ENCODE measurements at places on chromosomes 2 and 18.

- DNase-seq: no peak
Observed at GRCh38 chr2:23350041-23350791, 34.8 kb upstream of the KLHL29 start.

DNA sequence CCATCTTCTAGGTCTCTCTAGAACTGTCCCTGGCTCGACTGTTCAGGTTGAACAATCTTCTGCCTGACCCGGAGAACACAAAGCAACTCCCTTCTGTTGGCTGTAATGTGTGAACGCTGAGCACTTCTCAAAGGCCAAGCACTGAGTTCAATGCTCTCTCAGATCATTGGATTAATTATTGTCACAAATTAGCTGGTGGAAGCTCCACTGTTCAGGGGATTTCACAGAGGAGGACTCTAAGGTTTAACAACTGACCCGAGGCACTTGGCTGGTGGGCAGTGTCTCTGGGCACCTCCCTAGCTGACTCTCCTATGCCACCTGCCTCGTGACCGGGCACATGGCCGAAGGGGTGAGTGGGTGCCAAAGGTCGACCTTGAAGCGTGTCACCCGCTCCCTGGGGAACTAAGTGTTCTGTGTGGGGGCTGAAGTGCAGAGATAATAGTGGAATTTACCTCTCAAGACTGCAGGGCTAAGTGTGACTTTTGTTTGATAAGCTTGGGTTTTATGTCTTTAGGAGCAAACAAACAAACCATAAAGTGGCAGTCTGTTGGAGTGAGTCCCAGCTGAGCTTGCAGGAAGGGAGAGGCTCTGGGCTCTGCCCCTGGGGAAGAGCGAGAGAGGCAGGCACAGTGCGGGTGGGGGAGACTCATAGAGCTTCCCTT, 64.8 kb downstream of the BCL2L11 start:
- DNase-seq: no peak

DNA sequence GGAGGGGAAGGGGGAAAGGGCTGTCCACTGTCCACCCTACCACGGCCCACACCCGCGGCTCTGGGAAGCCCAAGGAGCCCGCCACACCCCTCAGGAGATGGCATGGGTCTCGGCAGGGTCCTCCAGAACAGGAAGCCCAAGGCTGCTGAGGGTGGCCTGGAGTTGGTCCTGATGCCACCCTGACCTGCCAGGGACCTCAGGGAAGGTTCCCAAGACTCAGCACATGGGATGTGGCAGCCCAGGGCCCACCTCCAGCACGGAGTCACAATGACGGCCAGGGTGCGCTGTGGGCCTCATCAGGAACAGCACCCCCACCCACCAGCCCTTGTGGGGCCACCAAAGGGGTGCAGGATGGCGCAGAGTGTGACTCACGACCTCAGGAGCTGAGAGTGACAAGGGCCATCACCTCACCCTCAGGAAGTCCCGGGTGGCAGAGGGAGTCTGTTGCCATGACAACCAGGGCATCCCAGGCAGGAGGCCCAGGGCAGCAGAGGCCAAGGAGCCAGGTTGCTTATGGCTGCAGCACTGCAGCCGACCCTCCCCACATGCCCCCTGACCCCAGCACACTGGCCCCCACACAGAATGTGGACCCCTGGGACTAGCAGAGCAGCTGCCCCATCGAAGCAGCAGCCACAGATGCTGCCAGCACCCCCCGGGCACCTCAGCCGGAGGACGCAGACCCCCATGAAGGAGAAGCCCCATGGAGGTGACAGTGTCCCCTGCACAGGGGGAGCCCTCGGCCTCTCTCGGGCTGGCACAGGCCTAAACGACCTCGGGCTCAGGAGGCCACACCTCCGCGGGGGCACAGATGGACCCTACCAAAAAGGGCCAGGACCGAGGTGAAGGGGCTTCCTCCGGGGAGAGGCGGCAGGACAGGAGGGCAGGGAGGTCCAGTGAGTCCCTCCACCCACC, 34.3 kb downstream of the KIF1A start:
- no peak for DNase-seq

- no peak for DNase-seq
Observed at GRCh38 chr2:76008001-76008702, 297.4 kb upstream of the GCFC2 start.

DNA sequence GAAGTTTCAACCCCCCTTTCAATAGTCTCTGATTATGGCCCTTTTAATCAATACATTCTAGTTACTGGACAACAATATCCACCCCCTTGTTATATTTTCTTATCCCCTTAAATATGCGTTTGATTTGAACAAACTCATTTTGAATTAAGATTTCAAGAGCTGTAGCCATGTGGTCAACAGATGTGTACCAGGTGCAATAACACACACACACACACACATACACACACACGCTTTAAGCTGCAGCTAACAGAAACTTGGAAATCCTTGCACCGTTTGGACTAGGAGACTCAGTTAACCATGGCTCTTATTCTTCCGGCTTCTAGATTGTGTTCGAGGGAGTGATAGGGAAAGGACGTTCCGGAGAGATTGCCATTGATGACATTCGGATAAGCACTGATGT, 82.8 kb downstream of the NRP2 start:
- DNase-seq: no peak

GRCh38 chr2:73174244-73174643, 28.1 kb upstream of the NOTO start:
- DNase-seq: no peak

DNA sequence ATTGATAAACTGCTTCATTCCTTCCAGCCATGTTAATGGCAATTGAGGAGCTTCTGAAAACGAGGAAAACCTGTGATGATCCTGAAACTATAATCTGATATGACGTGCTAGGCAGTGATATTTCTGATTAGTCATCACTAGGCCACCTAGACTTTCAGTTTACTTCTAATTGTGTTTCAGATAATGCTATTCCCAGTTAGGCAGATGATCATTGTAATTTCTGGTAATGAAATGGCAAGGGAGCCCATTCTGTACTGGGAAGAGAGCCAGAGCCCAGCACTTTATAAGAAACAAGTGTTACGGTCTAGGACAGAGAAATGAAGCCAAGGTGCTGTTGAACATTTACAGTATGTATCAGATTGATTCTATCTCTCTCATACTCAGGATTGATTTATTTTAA, 106.2 kb downstream of the CPO start:
- DNase-seq: no peak

- DNase-seq: peak; percentile 67
Observed at GRCh38 chr2:126658905-126659561, 3.1 kb downstream of the GYPC start.

DNA sequence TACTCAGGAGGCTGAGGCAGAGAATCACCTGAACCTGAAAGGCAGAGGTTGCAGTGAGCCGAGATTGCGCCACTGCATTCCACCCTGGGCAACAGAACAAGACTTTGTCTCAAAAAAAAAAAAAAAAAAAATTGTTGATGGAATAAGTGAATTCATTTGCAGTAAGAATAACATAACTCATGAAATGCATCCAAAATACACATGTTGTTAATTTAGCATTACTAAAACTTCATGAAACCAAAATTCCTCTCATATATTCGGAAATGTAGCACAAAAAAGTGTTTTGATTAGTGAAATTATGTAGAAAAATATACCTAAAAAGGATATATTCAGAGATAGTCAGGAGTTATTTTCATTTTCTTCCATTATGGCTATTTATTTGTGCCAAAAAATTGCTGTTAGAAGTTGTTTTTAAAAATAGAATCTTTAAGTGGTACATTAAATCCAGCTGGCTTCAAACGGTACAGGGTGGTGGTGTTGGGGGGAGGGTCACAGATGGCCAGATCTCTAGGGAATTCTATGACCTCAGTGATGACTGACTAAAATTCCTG, 78.2 kb upstream of the UGP2 start:
- no peak for DNase-seq

DNA sequence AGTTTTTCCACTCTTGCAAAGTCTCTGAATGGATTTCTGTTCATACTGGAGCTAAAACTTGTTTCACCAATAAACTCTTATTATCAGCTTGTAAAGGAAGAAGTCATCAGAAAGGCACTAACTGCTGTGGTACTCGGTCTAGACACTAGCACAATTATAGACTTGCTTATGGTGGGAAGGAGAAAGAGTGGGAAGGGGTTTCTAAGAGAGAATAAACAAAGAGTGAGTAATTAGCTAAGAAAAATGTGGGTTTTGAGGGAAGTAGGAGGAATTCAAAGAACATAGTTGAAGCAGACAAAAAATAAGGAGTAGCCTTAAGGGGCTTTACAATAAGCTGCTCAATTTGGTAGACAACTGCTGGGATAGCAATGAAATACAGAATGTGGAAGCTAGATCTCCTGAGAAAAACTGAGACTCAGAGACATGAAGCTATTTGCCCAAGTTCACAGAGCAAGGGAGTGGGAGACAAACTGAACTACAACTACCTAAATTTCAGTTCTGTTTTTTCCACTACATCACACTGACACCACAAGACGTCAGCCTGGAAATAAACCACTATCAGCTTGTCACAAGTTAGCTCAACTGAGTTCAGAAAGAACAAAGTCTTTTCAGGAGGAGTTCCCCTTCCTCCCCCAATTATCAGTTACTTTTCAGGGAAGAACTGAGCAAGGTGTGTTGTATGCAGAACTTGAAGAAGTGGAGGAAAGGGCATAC, 59.7 kb downstream of the MAP4K3 start:
- peak; percentile 4 for DNase-seq

- DNase-seq: no peak
Observed at GRCh38 chr2:10232096-10232815, 70.4 kb upstream of the HPCAL1 start.

Measured in activated T-helper 1 cell treated with anti-CD3 and anti-CD28 coated beads, Interleukin-12 subunit alpha, Interleukin-12 subunit beta, Interleukin-2, Interleukin-4 antibody, amounts not matched to agents 30 ng/mL and 10 ng/mL and 1 ng/mL, durations not matched to agents 14 hours and 24 hours and 36 hours (primary cell).